Activated T-cell treated with anti-CD3 and anti-CD28 coated beads for 24 hours (primary cell): ENCODE measurements at places on chromosomes 2 and 18.

GRCh38 chr2:203033395-203033794, 18.7 kb downstream of the NBEAL1 start:
- DNase-seq, result no peak

DNA sequence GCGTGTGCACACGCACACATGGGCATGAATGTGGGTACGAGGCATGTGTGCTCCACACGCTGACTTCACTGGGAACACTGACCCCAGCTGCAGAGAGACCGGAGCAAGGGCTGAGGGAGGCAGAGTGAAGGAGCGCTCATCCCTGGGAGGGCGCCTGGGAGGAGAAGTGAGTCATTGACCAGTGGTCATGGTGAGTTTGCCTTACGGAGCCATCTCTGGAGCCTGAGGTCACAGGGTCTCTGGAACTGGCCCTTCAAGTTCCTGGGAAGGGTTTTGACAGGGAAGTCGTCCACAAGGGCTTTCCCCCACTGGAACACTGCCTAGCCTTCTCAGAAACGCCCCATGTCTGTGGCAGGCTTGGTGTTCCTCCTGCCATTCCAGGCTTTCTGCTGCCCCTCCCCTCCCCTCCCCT, 14.3 kb upstream of the TMEM185B start:
- DNase-seq, result no peak

GRCh38 chr2:237259201-237259600, 154.8 kb downstream of the COL6A3 start:
- no peak for DNase-seq

GRCh38 chr2:128197059-128197458, 106.1 kb downstream of the UGGT1 start:
- no peak for DNase-seq

- no peak for DNase-seq
Observed at GRCh38 chr2:21361957-21362486, 238.3 kb downstream of the TDRD15 start.

- DNase-seq, result no peak
Observed at GRCh38 chr2:224883172-224883516, 159.1 kb downstream of the DOCK10 start.
